ENCODE measurements at places on chromosomes 12 and 14.

GRCh38 chr12:101648195-101648594 is 49.2 kb upstream of the CHPT1 start:
- ATAC-seq, result no peak

DNA sequence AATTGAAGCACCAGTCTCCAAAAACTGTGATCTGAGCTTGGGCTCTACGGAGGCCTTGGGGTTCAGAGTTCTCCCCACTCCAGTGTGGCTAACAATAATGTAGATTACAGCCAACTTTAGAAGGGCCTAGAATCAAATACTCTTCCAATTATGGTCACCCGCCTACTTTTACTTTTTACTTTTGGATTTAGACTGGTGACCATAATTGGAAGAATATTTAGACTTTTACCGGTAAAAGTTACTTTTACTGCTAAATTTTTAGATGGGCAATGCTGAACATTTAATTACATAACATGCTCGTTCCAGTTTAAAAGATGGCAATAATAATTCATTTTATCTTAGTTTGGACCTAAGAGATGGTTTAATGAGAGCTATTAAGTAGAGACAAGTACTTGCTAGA is 39.2 kb downstream of the PPTC7 start:
- ATAC-seq, result no peak

DNA sequence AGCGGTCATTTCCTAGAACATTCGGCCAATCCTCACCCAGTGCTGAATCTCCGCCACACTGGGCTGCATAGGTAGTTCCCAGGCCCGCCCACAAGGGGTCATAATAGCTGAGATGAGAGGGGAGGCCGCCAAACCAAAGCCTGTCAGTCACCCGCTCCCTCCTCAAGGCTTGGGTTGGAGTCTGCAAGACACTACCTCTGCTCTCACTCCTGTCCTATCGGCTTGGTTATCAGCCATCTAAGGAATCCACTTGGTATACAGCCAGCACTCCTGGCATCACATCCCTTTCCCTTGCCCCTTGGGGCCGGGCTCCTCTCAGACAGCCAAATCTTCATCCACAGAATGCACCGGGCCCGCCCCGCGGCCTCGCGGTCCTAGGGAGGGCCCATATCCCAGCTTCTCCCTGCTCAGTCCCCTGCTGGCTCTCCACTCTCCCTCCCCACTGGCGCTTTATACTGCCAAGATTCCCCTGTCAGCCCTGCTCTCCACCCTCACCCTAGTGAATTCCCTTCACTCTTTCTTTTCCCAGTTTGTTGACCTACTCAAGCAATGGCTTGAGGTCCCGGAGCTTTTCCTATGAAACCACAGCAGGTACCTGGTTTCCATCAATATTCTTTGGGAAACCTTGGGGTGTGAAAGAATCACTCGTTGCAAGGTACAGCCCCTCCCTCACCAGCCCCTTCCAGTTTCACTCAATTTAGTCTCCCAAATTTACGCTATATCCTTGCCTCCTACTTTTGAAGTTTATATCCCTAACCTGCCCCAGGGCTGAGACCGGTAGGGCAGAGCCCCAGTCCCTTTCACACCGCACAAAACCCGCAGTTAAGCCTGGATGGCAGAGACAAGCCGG is 1.4 kb downstream of the IFFO1 start:
- ATAC-seq, result peak; percentile 44

DNA sequence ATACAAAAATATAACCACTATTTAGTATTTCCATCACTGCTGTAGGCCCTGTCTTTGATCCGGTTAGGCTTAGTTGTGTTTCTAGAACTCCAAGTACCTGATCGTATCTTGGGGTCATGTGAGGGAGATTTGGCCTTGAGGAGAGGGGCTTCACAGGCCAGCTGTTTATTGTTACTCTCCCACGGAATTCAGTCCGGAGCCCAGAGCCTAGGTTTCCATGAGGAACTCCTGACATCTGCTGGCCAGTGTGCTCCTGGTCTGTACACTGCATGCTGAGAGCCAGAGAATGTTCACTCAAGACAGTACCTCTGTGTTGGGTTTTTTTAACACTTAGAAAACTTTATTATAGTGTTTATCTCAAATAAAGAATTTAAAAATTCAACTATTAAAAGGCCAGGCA is 341.0 kb upstream of the TMEM132C start:
- ATAC-seq, result no peak

DNA sequence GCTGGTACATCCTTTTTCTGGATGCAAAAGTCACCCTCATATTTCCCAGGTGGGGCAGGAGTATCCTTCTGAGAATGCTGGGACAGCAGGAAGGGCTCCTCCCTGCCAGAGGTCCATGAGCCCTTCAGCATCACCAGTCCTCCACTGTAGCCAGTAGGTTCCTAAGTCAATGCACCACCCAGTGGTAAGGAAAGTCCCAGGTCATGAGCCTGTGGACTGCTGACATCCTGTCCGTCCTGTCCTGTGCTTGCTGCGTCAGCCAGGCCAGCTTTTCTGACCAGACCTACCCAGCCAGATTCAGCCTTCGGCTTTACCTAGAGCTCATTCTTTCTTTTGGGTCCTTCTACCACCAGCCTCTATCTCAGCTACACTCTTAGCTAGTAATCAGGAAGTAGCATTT is 23.0 kb upstream of the ACTN1 start:
- ATAC-seq, result peak; percentile 31

- ATAC-seq, result peak; percentile 89
Measured at GRCh38 chr14:99192028-99192621, 79.9 kb downstream of the BCL11B start.

GRCh38 chr14:31945701-31946100 is 131.4 kb upstream of the ARHGAP5 start:
- ATAC-seq, result no peak

DNA sequence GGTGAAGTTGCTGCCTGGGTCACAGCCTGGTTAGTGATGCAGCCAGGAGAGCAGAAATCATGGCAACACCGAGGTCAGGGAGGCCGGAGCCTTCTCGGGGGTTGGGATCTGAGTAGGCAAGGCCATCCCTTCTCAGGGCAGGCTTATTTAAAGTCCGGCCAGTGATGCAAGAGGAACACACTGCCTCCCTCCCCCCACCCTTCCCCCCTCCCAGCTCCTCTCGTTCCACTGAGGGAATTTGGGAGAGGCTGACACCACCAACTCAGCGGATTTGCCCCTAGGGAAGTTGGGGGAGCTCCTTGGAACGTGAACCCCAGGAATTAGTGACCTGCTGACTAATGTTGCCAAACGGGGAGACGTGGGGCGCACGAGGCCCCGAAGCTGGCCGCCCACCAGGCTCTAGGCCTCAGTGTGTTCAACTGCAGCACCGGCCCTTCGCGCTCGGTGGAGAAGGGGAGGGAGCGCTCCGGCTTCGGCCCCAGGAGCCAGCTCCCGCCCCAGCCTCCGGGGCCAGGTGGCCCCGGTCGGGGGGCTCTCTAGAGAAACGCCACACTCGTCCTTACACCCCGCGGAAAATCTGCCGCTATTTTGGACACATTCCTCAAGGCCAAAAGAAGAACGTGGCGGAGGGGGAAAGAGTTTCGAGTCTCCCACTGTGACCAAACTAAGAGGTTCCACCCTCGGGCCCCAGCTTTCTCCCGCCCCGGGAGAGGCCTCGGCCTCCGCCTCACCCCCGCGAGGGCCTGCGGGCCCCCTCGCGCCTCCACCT is 1.6 kb downstream of the CTDSP2 start:
- peak; percentile 60 for ATAC-seq

- no peak for ATAC-seq
Measured at GRCh38 chr12:50840809-50841487, 1.8 kb upstream of the TMPRSS12 start.
